Stimulated activated CD4-positive, alpha-beta T cell treated with anti-CD3 and anti-CD28 coated beads, Interleukin-15, amount 100 ng/mL, for 1 hour (primary cell): ENCODE measurements at places on chromosomes 2 and 18.

GRCh38 chr2:12796657-12797056 lies 79.9 kb downstream of the TRIB2 start:
- no peak for DNase-seq

GRCh38 chr2:217521820-217522219 lies 481.0 kb downstream of the TNS1 start:
- DNase-seq = no peak

DNA sequence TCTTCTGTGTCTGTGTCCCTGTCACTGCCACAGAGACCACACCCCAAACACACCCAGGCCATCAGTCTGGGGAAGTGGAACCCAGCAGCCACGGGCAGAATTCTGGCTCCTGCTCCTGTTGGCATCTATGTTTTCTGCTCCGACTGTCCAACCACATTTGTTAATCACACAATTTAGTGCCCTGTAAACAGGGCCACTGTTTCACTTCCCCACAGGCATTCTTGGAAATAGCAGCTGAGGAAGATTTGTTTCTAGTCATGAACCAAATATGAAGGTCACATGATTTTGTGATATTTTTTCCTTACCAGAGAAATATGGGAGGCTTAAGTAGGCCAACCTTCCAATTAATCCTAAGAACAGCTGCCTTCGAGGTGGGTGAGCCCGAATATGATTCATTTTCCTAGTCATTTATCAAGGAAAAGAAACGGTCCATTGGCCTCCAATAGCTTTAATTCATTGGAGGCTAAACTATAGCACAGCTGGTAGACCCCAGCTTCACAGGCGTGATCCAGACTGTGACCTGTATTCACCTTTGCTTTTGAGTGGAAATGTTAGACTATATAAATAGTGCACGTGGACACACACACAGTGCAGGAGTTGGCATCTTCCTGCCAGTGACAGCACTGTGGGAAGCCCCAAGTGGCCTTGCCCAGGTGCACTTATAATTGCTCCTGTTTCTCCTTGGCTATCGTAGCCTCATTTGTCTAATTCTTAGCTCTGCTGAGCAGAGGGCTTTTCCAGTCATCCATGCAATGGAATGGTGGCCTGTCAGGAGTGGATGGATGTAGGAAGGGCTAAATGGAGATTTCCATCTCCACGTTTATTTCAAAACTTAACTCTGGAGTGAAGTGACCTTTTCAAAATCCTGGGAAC lies 267.9 kb downstream of the LPIN1 start:
- no peak for DNase-seq

DNA sequence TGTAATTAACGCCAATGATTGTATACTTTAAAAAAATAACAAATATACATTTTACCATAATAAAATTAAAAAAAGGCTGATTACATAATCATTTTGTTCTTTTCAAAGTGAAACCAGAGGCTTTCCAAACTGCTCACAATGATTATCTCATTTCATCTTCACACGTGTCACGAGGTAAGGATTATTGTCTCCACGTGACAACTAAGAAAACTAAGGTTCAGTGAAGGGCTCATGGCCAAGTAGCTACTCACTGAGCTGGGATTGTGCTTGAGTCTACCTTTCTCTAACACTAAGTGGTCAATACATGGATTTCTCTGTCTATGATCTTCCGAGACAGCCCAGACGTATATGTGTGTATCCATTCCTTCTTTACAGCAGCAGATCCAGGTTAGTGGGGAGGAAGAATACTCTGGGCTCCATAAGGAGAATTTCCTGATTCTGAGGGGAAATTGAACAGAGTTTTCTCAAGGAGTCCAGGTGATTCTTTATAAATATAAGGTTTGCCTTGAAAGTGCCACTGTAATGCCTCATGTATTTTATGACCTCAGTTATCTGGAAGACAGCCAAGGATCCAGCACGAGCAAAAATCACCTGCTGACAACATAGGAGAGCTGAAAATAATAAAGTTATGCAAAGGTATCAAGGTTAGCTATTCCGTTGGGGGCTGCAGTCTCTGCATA lies 25.6 kb upstream of the ACSL3 start:
- no peak for DNase-seq

DNA sequence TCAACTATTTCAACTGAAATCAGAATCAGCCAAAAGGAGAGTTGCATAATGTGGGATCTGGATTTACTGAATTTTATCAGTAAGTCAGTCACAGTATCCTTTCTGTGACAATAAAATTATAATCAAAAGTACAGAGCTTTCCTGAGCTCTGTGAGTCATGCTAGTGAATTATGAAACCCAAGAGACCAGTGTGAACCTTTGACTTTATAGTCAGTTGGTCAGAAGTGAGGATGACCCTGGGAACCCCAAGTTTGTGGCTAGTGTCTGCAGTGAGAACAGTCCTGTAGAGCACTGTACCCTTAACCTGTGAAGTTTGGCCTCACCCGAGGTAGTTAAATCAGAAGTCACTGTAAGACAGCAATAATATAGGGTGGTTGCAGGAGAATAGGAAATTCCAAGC lies 381.7 kb downstream of the CDH19 start:
- no peak for DNase-seq

DNA sequence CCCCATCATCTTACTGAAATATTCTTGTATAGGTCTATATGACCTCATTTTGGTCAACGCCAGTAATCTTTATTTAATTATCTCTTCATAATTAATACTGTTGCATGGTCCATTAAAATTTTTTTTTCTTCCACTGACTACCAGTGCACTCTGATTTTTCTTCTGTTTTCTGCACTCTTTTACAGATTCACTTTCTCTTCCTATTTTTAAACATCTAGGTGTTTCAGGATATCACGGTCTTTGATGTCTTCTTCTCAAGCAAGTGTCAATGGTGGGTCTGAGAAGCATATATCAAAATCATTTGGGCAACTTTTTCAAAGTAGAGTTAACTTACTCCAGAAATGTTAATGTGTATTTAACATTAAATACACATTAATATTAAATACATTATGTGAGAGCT lies 51.4 kb downstream of the CCDC141 start:
- no peak for DNase-seq

DNA sequence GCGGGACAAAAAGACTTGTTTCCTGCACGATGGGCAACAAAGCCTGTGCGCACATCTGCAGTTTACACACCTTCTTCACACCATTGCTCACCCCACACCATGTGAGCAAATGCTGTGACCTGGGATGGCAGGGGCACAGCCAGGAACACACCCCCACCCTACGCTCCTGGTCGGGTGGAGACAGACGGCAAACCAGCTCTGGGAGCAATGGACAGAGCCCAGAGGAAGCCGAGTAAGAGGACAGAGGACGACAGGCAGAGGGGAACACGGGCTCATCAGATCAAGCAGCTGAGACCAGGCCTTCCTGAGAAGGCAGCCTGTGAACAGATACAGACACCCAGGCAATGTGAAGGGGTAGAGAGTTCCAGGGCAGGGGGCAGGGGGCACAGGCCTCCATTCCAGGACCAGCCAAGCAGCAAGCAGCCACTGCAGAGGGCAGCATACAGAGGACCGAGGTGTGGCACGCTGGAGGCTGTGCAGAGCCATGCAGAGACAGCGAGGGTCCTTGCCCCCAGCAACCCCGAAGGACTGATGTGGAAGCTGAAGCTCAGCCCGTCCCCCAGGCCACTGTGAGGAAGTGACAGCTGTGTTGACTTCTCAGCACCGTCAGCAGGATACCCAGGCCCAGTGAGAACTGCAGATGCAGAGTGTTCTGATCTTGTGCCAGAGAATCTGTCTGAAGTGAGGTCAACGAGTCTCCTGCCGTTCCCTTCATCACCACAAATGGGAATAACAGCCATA lies 46.2 kb downstream of the PARD6G start:
- DNase-seq = no peak

DNA sequence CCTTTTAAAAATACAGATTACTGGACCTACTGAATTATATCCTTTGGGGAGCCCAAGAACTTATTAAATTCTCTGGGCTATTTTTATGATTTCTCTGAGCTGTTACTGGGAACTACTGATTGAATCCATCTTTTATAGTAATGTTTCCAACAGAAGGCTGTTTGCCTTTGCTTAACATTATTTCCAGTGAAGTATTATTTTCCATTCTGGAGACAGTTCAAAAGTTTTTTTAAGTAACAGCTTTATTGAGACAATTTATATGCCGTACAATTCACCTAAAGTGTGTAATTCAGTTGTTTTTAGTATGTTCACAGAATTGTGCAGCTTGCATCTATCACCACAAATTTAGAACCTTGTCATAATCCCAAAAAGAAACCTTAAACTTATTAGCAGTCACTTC lies 100.6 kb downstream of the BABAM2 start:
- no peak for DNase-seq

- no peak for DNase-seq
These were observed 8.8 kb upstream of the FZD7 start for GRCh38 chr2:202024871-202025270.

DNA sequence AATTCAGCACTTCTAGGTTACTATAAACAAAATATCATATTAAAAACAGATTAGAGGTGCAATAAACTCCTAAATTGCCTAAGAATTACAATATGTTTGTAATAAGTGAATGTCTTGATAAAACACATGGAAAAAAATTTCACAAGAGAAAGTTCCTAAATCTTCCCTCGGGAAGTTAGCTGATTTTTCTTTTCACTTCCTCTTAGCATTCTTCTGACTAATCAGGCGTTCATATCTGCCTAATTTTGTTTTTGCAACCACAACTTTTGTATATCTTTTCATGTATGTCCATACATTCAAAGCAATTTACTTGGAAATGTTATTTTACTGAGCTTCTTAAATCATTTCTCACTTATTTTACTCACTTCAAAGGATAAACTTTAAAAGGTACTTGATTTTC lies 88.5 kb downstream of the RTTN start:
- no peak for DNase-seq

DNA sequence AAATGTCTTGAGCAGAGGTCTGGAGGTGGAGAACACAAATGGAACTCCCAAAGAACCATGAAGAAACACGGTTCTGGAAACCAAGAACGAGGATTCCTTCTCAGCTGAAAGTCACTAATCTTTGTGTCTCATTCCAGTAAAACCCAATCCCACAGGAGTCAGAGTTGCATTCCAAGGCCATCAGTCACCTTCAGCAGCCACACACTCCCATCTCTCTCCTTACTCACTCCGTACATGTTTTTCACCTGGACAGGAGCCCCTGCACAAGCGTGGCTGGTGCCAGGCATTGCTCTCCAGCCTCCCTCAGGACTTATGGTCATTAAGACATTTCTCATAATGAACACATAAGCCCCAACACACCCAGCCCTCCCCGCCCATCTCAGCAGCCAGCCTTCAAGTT lies 175.4 kb upstream of the SIX2 start:
- no peak for DNase-seq

DNA sequence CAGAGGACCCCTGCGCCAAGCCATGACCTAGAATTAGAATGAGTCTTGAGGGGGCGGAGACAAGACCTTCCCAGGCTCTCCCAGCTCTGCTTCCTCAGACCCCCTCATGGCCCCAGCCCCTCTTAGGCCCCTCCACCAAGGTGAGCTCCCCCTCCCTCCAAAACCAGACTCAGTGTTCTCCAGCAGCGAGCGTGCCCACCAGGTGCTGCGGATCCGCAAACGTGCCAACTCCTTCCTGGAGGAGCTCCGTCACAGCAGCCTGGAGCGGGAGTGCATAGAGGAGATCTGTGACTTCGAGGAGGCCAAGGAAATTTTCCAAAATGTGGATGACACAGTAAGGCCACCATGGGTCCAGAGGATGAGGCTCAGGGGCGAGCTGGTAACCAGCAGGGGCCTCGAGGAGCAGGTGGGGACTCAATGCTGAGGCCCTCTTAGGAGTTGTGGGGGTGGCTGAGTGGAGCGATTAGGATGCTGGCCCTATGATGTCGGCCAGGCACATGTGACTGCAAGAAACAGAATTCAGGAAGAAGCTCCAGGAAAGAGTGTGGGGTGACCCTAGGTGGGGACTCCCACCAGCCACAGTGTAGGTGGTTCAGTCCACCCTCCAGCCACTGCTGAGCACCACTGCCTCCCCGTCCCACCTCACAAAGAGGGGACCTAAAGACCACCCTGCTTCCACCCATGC lies 3.0 kb downstream of the PROC start:
- DNase-seq = no peak

- DNase-seq = no peak
These were observed 296.0 kb upstream of the MGAT5 start for GRCh38 chr2:133957724-133958480.

- DNase-seq = no peak
These were observed 85.6 kb downstream of the DDX1 start for GRCh38 chr2:15677141-15677843.

DNA sequence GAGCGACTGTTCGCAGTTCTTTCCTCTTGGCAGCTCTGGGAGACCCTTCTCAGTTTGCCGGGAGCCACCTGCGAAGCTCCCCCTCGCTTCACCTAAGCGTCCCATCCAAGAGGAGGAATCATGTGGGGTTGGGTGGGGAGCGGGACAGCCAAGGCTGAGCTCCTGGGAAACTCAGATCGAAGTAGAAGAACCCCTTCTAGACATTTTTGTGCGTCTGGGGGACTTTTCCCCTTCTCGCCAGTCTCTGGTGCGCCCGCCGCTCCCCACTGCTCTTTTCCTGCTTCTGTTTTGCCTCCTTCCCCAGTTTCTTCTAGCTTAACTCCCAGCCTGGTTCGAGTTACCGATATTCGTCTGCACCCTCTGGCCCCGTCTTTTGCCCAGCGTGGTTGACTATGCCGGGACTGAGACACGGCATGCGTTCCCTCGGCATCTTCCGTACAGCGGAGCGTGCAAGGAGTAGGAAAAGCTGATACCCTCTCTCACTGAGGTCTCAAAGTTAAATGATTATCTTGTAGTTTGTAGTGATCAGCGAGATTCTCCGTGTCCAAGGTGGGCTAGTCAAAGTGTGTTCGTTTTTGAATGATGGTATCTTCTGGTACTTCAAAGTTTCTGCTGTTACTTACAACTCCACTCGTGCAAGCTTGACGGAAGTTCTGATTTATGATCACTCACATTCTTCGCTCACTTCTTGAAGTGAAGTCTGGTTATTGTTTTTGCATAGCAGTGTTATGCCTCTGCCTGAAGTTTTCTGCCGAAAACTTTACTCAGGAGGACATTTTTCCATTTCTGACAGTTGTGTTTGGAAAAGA lies 664 bp downstream of the CAMKMT start:
- no peak for DNase-seq

GRCh38 chr2:145431181-145431951 lies 911.4 kb upstream of the ZEB2 start:
- DNase-seq = no peak

DNA sequence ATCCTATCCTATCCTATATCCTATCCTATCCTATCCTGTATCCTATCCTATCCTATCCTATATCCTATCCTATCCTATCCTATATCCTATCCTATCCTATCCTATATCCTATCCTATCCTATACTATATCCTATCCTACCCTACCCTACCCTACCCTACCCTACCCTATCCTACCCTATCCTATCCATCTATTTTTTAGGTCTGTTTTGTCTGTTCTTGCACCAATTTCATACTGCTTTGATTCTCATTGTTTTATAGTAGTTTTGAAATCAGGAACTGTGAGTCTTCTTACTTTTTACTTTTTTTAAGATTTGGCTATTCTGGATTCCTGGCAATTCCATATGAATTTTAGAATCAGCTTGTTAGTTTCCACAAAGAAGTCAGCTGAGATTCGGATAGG lies 118.5 kb downstream of the TGFA start:
- DNase-seq = no peak
